Stimulated activated CD4-positive, alpha-beta T cell treated with anti-CD3 and anti-CD28 coated beads, Interleukin-2, amount 100 ng/mL, for 24 hours (primary cell): ENCODE measurements at places on chromosomes 7 and 10.

DNA sequence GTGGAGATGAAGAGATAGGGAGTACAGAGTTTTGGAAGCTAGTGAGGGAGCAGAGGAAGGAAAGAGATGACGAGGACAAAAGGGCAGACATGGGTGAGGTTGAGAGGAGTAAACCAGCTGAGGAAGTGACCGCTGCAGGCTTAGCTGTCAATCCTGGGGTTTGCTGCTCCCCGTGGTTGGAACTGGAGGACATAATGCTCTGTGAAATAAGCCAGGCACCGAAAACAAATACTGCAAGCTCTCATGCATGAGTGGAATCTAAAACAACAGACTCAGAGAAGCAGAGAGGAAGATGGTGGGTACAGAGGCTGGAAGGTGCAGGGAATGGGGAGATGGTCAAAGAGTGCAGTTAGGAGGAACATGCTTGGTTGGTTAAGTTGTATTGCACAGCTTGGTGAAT, 482.2 kb upstream of the C7orf33 start:
- no peak for DNase-seq

DNA sequence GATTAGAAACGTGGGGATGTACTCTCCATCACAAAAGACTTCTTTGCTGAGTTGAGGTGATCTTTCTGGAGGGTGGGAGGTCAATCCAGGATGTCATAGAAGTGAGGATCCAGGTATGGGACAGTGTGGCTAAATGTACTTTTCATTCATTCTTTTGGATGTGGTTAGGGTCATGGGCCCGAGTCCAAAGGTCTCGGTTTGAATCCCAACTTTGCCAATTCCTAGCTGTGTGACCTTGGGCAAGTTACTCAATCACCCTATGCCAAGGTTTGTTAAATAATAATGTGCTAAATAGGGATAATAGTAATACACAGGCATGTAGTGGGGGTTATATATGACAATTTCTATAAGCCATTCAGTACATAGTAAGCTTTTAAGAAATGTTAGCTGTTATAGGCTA, 91.4 kb downstream of the SAMD9 start:
- no peak for DNase-seq

GRCh38 chr7:118289476-118289875, 65.0 kb downstream of the ANKRD7 start:
- DNase-seq, result no peak

DNA sequence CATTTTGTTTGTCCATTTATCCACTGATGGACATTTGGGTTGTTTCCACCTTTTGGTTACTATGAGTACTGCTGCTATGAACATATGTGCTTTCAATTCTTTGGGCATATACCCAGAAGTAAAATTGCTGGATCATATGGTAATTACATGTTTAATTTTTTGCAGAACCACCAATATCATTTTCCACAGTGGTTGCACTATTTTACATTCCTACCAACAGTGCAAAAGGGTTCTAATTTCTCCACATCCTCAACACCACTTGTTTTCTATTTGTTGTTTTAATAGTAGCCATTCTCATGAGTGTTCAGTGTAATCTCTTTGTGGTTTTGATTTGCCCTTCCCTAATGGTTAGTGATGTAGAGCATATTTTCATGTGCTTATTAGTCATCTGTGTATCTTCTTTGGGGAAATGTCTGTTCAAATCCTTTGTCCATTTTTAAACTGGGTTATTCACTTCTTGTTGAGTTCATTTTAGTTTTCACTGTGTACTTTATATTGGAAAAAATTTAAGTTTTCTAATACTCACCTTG, 101.9 kb downstream of the HIBADH start:
- no peak for DNase-seq

- no peak for DNase-seq
Observed at GRCh38 chr10:71040846-71041605, 152.7 kb upstream of the PCBD1 start.

- DNase-seq, result no peak
Observed at GRCh38 chr10:57186201-57186600, 825.1 kb upstream of the ZWINT start.

GRCh38 chr7:33909318-33909717, 4.0 kb downstream of the BMPER start:
- DNase-seq, result no peak

- no peak for DNase-seq
Observed at GRCh38 chr7:16838386-16838785, 33.6 kb upstream of the AGR2 start.

- DNase-seq, result no peak
Observed at GRCh38 chr10:103500481-103500880, 7.0 kb downstream of the NEURL1 start.

DNA sequence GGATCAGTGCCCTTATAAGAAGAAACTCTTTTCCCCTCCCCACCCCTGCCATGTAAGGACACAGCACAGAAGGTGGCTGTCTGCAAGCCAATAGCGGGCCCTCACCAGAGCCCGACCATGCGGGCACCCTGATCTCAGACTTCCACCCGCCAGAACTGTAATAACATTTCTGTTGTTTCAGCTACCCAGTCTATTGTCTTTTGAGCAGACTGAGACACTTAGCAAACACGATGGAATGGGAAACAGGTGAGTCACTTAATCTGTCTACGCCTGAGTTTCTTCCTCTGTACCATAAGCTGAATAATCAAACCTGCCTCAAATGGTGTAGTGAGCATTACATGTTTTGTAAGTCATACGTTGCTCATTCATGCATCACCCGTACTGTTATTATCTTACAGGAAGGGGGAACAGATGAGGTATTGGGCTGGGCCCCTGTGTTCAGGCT, 58.2 kb downstream of the STRA8 start:
- DNase-seq, result no peak

- no peak for DNase-seq
Observed at GRCh38 chr7:121953601-121954000, 80.6 kb downstream of the PTPRZ1 start.

DNA sequence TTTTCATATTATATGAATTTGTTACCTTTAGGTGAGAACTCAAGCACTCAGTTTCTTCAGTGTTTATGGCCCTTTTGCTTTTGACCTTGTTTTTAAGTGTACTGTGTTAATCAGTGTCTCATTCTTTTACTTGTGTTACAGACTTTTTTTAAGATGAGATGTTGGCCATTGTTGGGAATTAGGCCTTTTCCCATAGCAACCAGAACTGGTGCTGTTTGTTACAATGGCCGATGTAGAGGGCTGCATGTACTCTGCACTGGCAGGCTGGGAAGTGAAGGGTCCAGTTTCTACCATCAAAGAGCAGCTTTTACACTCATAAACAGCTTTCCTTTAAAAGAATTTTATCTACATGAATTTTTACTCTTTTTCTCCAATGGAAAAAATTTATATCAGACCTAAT, 65.1 kb downstream of the SHH start:
- DNase-seq, result no peak

- no peak for DNase-seq
Observed at GRCh38 chr7:137985253-137985896, 16.5 kb downstream of the CREB3L2 start.

- DNase-seq, result no peak
Observed at GRCh38 chr10:26682931-26683330, 14.6 kb upstream of the PDSS1 start.

DNA sequence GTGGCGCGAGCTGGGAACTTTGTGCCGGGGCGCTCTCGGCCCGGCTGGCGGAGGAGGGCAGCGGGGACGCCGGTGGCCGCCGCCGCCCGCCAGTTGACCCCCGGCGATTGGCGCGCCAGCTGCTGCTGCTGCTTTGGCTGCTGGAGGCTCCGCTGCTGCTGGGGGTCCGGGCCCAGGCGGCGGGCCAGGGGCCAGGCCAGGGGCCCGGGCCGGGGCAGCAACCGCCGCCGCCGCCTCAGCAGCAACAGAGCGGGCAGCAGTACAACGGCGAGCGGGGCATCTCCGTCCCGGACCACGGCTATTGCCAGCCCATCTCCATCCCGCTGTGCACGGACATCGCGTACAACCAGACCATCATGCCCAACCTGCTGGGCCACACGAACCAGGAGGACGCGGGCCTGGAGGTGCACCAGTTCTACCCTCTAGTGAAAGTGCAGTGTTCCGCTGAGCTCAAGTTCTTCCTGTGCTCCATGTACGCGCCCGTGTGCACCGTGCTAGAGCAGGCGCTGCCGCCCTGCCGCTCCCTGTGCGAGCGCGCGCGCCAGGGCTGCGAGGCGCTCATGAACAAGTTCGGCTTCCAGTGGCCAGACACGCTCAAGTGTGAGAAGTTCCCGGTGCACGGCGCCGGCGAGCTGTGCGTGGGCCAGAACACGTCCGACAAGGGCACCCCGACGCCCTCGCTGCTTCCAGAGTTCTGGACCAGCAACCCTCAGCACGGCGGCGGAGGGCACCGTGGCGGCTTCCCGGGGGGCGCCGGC, 870 bp downstream of the FZD1 start:
- DNase-seq, result peak; percentile 35

GRCh38 chr10:13659887-13660550, 73.3 kb downstream of the PRPF18 start:
- DNase-seq, result peak; percentile 76

DNA sequence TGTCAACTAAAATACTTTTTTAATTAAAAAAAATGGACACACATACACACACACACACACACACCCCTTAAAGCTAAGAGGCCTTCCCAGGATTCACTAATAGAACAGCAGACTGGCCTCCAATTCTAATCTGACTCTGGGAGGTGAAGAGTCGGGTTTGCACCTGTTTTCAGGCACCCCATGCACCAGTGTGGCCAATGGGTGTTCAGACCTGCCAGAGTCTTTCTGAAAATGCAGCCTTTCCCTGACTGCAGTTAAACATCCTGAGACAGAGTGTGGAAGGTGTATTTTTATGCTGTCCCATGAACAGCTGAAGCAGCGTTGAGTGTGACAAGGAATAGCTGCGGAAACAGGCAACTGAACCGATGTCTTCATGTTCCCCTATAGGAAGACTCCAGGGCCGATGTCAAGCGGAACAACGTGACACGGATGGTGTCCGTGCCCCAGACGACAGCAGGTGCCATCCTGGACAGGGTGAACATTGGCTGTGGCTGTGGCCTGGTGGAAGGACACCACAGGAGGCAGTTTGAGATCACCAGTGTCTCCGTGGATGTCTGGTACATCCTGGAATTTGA, 74.6 kb upstream of the LYZL2 start:
- no peak for DNase-seq

- DNase-seq, result peak; percentile 11
Observed at GRCh38 chr10:70379581-70380176, 2.7 kb downstream of the LRRC20 start.

DNA sequence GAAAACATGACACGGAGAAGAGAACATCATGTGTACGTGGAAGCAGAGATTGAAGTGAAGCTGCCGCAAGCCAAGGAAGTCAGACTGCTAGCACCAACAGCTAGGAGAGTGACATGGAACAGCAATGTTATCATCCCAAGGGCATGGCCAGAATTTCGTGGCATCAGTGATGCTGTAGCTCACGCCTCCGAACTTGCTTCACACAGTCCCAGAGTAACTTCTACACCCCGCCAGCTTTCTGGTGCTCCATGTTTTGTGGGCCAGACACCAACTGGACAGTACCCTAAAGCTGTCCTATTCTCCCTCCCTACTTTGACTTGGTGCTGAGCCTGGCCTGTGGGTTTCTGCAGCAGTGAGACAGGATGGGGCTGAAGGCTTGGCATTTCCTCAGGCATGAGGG, 33.0 kb upstream of the EMX2 start:
- DNase-seq, result no peak

GRCh38 chr10:26215935-26216584, 514 bp upstream of the GAD2 start:
- peak; percentile 26 for DNase-seq

GRCh38 chr10:124717911-124718741, 26.1 kb downstream of the FAM53B start:
- peak; percentile 70 for DNase-seq

GRCh38 chr7:25262586-25262985, 34.3 kb upstream of the NPVF start:
- DNase-seq, result no peak

DNA sequence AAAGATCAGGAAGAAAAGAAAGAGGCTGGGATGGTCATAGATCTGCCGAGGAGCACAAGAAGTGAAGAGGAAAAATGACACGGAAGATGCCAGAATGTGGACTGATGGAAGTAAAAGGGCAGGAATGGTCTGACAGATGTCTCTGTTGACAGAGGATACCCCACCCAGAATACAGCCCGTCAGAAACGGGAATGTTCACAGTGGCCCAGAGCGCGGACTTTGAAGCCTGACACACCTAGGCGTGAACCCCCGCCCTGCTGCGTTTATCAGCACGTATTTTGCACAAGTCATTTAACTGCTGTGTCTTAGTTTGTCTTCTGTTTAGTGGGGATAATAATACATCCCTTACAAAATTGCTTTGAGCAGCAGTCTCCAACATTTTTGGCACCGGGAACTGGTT, 27.1 kb downstream of the AKR1B1 start:
- no peak for DNase-seq

DNA sequence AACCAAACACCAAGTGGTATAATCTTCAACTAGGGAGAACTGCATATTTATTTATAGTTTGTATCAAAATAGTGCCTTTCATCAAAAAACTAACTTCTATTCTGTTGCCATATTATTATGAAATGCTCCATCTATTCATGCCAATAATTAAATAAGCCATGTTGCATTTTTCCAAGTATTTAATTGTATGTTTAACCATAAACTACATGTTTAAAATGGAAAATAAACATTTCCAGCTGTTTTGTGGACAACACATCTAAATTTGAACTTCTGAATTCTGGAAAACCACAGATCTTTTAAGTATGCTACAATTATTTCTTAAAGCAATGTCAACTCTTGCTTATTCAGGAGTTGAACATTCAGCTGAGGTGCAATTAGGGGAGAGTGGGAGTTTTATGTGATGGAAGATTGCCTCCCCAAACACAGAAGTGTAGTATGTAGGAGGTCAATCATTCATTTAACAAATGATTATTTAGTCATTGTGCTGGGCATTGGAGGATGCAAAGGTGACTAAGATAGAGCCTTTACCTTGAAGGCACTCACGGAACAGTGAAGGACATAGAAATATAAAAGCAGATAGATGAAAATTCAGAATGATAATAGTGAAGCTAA, 80.7 kb upstream of the PPP1R3C start:
- DNase-seq, result no peak

DNA sequence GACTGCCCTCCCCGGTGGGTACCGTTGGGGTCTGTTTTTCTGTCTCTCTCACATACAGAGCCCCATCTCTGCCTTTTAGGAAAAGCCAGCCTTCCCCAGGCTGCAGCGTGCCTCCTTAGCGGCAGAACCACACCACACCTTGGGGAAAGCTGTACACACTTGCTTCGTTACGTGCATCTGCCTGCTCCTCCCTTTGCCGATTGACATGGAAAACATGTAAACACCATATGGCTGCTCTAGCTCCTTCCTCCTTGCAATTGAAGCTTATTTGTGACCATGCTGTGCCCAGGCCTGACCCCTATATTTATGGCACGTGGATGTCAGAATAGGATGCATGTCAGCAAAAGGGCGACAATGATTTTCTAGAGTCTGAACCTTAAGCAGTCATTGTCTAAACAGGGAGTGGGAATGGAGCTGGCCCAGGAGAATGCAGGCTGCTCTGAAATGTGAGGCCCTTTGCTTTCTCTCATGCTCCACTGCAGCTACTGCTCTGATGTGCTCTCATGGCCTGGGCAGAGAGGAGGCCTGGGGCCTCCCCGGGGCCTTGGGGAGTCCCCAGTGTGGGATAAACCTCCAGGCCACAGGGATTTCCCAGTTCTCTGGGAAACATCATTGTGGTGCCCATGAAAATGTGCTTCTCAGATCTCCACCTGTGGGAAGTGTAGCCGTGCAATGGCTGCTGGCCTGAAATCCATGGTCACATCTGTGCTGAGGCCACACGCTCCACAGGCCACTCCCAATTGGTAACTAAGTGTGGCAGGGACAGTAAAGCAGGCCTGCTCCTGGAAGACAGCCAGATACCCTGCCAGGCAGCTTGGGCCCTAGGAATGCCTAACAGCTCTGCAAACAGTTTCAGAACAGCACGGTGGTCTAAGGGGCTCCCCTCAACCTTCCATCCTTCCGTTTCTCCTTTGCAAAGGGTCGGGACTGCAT, 18.6 kb downstream of the PDE6C start:
- no peak for DNase-seq
